ENCODE measurements at places on chromosomes 7 and 10.

DNA sequence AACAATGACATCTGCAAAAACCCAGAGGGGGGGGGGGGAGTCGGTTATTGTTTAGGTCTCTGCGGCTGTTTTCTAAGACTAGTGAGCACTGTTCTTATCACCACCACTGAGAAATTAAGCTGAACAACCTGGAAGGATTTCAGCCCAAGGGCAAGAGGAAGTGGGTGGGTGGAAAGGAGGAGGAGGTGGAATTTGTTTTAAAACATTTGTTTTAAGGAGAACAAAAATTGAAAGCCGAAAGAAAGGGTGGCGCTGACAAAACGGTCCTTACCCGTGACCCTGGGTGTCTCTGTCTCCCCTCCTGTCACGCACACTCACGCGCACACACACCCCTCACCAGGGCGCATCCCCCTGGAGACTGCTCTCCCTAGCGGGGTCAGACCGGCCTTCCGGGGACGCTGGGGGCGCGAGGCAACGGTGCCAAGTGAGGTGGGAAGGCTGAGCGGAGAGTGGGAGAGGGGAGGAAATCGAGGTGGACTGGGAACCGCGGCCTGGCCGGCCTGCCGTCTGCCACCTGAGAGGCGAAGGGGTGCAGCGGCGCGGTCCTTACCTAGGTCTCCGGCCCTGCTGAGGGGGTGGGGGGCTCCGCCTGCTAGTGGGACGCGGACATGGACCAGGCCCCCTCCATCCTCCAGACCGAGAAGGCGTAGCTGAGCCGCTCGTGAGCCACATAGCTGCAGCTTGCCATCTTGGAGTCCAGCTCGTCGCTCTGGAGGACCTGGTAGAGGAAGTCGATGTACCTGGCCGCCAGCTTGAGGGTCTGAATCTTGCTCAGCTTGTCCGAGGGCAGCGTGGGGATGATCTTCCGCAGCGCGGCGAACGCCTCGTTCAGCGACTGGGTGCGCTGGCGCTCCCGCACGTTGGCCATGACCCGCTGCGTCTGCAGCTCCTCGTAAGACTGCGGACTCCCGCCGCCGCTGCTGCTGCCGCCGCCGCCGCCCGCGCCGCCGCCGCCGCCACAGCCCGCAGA is 1.0 kb downstream of the TWIST1 start:
- DNase-seq, result peak; percentile 30
- H3K27ac ChIP-seq, result peak overlapping the region; percentile 71
- no peaks in the 10 kb centered on the region for H3K4me1 ChIP-seq
- H3K36me3 ChIP-seq, result no peaks in the 10 kb centered on the region
- peaks cover 6% of the 10 kb centered on the region for H3K27me3 ChIP-seq

DNA sequence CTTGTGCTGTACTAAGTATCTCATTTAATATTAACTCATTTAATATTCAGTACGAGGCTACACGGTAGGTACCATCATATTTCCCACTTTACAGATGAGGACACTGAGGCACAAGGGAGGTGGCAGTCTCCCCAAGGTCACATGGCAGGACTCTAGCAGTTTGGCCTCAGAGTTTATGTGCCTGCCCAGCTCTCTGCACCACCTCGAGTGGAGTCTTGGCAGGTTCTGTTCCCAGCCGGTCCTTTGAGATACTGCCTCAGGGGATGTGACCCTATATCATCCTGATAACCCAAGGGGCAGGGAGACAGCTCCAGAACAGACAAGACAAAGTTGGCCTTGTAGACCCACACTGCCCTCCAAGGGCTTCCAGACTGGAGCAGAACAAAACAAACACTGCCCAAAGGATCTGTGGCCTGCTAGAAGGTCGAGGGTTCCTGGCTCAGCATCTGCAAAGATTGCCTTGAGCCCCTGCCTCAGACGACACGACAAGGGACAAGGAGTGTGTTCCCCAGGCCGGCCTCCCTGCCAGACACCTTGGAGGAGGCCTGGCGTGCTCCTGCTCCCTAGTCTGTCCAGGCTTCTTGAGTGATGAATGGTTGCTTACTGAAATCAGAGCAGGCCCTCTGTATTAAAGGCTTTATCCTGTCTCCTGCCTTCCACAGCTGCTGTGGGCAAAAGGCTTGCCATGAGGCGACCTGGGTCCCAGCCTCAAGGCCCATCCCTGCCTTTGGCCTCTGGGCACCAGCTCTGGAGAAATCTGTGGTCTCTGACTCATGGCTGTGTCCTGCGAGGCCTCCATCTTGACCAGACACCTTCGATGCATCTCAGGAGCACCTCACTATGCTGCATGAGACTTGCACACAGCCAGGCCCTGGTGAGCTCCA is 3.9 kb upstream of the PWWP2B start:
- no peak overlapping the region for H3K4me3 ChIP-seq
- peak; percentile 40 for DNase-seq
- no peak overlapping the region for H3K27ac ChIP-seq
- no peaks in the 10 kb centered on the region for H3K36me3 ChIP-seq
- no peaks in the 10 kb centered on the region for H3K27me3 ChIP-seq

DNA sequence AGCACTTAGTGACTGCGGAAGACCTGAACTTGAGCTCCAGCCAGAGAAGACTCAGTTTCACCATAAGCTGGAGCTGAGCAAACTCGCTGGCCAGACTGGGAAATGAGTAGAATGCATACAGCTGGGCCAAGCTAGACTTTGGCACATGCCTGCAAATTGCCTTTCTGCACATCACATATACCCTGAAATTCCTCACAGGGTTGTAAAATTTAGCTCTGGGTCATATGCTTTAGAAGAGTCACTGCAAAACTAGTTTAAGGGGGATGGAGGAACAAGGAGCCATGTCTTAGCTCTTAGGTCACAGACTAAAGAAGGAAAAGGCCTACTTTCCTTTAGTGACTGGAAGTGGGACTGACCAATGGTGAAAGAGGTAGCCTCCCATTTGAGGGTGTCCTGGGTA is 67.6 kb downstream of the PPP1R3C start:
- no peaks in the 10 kb centered on the region for H3K4me1 ChIP-seq
- no peak for DNase-seq
- H3K36me3 ChIP-seq, result no peaks in the 10 kb centered on the region
- H3K27ac ChIP-seq, result no peak overlapping the region

GRCh38 chr10:100043344-100043743 is 33.6 kb upstream of the DNMBP start:
- H3K4me1 ChIP-seq, result peaks cover 10% of the 10 kb centered on the region
- H3K36me3 ChIP-seq, result no peaks in the 10 kb centered on the region
- no peak overlapping the region for H3K27ac ChIP-seq
- no peak for DNase-seq

DNA sequence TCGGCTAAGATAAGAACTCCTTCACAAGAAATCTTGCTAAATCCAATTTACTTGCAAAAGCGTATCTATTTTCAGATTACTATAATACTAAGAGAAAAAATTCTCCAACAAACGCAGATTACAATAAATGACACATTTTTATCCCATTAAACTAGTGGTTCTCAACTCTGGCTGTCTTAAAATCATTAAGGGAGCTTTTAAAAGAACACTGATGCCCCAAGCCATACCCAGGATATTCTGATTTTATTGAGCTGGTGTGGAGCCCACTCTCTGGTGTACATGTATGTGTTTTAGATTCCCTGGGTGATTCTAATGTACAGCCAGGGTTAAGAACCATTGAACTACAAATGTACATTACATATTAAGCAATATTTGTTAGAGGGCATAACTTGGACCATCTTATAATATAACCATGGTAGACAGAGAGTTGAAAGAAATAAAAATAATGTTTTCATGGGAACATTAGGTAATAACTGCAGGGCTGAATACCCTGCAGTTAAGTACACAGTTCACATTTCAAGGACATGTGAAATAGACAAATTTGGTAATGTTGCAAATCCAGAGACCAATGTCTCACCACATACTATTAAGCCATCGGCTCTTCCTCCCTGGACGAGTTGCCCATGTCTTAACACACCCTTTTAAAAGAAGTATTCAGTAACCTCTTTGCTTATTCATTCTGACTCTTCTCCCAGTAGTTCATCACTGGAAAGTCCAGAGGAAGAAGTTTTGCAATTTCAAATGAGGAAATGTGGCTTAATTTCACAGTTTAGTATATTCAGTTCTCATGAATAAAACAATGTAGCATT is 6.2 kb downstream of the GSAP start:
- H3K27me3 ChIP-seq, result no peaks in the 10 kb centered on the region
- peaks cover 4% of the 10 kb centered on the region for H3K4me1 ChIP-seq
- H3K27ac ChIP-seq, result peak overlapping the region; percentile 19
- DNase-seq, result peak; percentile 94

GRCh38 chr7:104784686-104785085 is 229.3 kb upstream of the KMT2E start:
- no peak overlapping the region for H3K27ac ChIP-seq
- DNase-seq, result no peak
- no peak overlapping the region for H3K4me3 ChIP-seq
- H3K27me3 ChIP-seq, result no peaks in the 10 kb centered on the region
- no peaks in the 10 kb centered on the region for H3K4me1 ChIP-seq
- H3K36me3 ChIP-seq, result no peaks in the 10 kb centered on the region

- H3K27me3 ChIP-seq, result no peaks in the 10 kb centered on the region
- H3K4me1 ChIP-seq, result no peaks in the 10 kb centered on the region
- no peaks in the 10 kb centered on the region for H3K36me3 ChIP-seq
- H3K27ac ChIP-seq, result no peak overlapping the region
- no peak overlapping the region for H3K4me3 ChIP-seq
- no peak for DNase-seq
Observed at GRCh38 chr10:44853796-44854195, 57.3 kb upstream of the TMEM72 start.

DNA sequence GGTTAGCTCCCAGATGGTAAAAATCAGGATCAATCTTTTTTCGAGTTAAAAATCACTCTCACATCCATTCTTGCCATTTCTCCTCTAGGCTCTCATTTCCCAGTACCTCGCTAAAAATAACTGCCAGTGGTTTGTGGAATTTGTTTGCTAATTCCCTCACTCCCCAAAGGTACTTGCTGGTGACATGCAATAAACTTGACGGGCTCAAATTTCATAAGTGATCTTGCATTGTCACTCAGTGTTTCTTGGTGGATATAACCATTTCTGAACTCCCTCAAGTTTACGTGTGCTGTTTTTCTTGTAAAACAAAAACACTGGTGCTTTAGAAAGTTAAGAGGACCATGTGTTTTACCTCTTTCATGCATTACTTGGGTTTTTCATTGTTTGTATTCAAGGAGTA is 399.2 kb upstream of the MKI67 start:
- H3K4me1 ChIP-seq, result no peaks in the 10 kb centered on the region
- no peak overlapping the region for H3K27ac ChIP-seq

DNA sequence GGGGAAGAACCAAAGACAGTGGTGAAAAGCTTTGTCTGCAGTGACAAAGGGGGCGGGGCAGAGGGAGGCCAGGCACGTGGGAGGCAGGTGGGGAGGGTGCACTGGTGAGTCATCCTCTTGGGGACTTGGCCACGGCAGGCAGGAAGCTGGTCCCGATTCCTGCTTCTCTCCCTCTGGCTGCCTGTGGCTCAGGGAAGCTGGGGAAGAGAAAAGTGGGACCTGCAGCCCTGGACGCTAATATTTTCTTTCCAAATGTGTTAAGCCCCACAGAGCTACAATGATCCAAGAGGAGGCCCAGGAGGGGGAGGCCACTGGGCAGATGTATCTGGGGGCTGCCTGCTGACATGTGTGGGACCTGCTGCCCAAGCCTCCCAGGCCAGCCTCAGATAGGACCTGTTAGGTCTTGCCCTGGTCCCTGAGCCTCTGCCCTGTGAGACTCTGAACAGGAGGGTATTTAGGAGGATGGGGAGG is 231.8 kb downstream of the KCNMA1 start:
- H3K4me1 ChIP-seq, result peaks cover 18% of the 10 kb centered on the region
- H3K27ac ChIP-seq, result peak overlapping the region; percentile 39
- peak; percentile 79 for DNase-seq
- no peak overlapping the region for H3K4me3 ChIP-seq
- H3K27me3 ChIP-seq, result no peaks in the 10 kb centered on the region

DNA sequence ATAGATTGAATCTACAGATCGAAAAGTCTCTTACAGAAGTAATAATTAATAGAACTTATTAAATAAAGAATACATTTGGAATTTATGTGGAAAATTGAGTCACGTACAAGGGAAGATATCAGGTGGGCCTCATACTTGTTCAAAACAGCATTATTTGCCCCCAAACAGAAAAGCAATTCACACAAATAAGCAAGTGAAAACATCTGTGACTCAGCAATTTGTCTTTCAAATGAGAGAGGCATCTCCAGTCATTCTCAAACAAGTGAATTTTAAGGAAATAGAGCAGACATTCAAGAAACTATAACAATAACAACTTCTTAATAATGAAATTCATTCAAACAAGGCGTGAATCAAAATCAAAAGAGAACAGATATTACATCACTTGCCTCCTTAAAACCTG is 50.1 kb downstream of the SEMA3A start:
- H3K4me1 ChIP-seq, result peaks cover 5% of the 10 kb centered on the region
- no peaks in the 10 kb centered on the region for H3K36me3 ChIP-seq
- no peak overlapping the region for H3K27ac ChIP-seq
- no peaks in the 10 kb centered on the region for H3K27me3 ChIP-seq

GRCh38 chr10:112360308-112361270 is 13.3 kb upstream of the ACSL5 start:
- DNase-seq, result no peak
- no peak overlapping the region for H3K4me3 ChIP-seq
- no peaks in the 10 kb centered on the region for H3K4me1 ChIP-seq
- no peak overlapping the region for H3K27ac ChIP-seq

DNA sequence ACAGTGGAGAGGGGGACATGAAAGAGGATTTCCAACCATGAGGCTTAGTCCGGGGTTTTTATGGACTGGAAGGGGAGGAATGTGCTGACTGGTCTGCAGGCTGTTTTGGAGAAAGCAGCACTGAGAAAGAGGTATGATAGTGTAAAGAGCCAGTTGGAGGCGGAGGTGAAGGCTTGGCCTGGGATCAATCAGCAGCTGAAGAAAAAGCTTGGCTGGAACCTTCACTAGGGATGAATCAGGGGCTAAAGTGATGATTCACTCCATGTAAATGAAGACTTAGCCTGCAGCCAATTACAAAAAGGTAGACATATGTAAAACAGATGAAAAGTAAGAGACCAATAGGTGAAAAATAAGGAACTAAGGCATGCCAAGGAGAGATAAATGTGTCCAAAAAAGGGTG is 1382.6 kb downstream of the GATA3 start:
- no peaks in the 10 kb centered on the region for H3K27me3 ChIP-seq
- DNase-seq, result peak; percentile 2
- H3K4me3 ChIP-seq, result no peak overlapping the region
- H3K36me3 ChIP-seq, result no peaks in the 10 kb centered on the region

DNA sequence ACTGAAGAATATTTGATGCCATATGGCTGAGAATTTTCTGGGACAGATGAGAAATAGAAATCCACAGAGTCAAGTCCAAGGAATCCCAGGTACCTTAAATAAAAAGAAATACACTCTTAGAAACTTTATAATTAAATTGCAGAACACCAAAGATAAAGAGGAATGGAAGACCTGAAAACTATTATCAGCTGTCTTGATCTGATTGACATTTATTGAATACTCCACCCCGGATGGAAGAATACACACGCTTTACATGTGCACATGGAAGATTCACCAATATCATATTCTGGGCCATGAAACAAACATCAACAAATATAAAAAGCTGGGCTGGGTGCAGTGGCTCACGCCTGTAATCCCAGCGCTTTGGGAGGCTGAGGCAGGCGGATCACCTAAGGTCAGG is 81.6 kb downstream of the EXOC6 start:
- no peak for DNase-seq
- H3K27me3 ChIP-seq, result no peaks in the 10 kb centered on the region
- no peaks in the 10 kb centered on the region for H3K36me3 ChIP-seq
- no peaks in the 10 kb centered on the region for H3K4me1 ChIP-seq
- H3K27ac ChIP-seq, result no peak overlapping the region

Data from fibroblast of lung (primary cell).